ENCODE measurements at places on chromosomes 2 and 18.

DNA sequence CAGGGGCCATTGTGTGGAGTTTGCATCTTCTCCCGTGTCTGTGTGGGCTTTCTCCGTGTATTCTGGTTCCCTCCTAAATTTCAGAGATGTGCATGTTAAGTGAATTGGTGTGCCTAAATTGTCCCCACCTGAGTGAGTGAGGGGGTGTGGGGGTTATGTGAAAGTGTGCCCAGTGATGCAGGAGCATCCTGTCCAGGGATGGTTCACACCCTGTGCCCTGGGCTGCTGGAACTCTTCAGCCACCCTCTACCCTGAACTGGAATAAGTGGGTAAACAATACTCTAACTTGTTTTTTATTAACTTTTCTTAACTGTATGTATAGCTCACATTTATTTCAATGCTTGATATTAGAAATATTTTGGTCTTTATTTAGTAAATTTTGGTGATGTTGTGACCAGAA, 56.0 kb downstream of the UBE2E3 start:
- DNase-seq: no peak

DNA sequence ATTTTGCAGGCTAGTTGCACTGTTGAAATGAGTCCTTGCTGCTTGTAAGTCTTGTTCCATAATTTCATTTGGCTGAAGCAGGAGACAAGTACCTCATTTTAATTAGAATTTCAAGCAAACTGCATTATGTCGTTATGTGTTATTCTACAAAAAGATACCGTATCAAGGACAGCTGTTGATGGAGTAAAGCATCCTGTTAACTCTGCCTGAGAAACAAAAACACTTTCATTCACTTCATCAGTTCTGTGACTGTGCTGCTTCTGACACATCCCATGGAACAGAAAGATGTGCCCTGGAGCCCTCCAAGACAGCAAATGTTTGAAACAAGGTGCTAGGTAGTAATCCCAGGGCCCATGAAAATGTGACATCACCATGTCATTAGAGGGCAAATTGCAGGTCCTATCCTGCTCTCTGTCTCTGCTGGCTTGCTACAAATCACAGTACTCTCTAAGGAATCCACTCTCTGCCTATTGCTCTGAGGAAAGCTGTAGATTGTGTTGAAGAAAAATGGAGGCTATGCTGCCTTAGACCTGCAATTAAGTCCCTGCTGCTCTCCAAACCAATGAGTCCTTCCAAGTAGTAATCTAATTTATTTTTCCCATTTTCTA, 209.7 kb upstream of the PARD3B start:
- no peak for DNase-seq

- no peak for DNase-seq
These were observed 10.1 kb downstream of the SERPINB10 start for GRCh38 chr18:63917817-63918216.

- DNase-seq: no peak
These were observed 2.8 kb upstream of the ZNF532 start for GRCh38 chr18:58861861-58862301.

DNA sequence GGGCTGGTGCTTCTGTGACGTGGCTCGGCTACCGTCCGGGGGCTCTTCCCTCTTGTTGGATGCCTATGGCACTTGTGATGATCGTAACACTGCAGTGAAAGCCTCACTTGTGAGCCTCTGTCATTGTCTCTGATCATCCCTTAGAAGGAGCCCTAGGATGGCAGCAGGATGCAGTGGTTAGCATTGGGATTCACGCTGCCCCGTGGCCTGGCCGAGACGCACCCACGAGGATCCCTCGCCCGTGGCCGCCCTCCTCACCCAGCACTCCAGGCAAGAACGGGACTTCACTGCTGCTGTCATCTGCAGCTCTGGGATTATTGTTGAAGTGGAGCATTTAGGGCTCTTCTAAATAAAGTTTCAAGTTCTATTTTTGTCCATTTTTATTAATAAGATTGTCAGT, 46.8 kb upstream of the CTDP1 start:
- DNase-seq: no peak
